Mucosa of gallbladder (tissue), 1 donor: ENCODE measurements at places on chromosomes 6 and 20. TPM values are rescaled to one million over a fixed set of nuclear protein-coding genes. Genes with fewer than 3 reads are reported as not detected.

RRBP1 gene
- 355 TPM for total RNA-seq

EYS gene
- total RNA-seq: not detected

OCSTAMP gene
- not detected for total RNA-seq

RAET1G gene
- 0.52 TPM for total RNA-seq

EGFL8 gene
- total RNA-seq: 13.6 TPM

EYA2 gene
- 2.1 TPM for total RNA-seq

TXLNB gene
- total RNA-seq: 0.75 TPM

ZSCAN26 gene
- total RNA-seq: 17.2 TPM

ACTL10 gene
- total RNA-seq: 4.8 TPM

LAMP5 gene
- total RNA-seq: 0.66 TPM

HMGCLL1 gene
- total RNA-seq: 0.83 TPM

KIFC1 gene
- total RNA-seq: 2.1 TPM

ZNF165 gene
- 1.5 TPM for total RNA-seq

MYLIP gene
- total RNA-seq: 53.2 TPM

FGD2 gene
- 20.5 TPM for total RNA-seq

- no peak for DNase-seq
Observed at GRCh38 chr20:25368976-25369375, 21.7 kb downstream of the ABHD12 start.

- DNase-seq: no peak
Observed at GRCh38 chr6:137729866-137730629, 137.0 kb upstream of the TNFAIP3 start.

DNA sequence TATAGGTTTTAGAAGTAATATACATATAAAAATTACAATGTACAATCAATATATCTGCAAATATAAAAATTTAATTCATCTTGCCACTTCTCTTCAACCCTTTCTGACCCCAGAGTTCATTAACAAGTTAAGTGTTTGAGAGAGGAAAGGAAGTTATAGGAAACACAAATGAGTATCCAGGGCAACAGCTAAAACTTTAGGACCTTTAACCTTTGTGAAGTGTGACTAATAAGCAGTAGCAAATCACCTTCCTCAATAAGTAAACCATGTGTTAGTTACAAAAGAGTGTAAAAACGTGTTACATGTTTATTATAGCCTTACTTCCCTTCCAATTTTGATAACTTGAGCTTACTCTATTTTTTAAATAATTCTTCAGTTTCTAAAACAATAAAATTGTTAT, 73.4 kb upstream of the SIM1 start:
- no peak for DNase-seq

- no peak for DNase-seq
Observed at GRCh38 chr20:41344477-41344876, 3.9 kb downstream of the LPIN3 start.

- no peak for DNase-seq
Observed at GRCh38 chr6:115838763-115839401, 221.8 kb downstream of the FRK start.

- no peak for DNase-seq
Observed at GRCh38 chr20:56934888-56935287, 305.8 kb downstream of the TFAP2C start.

DNA sequence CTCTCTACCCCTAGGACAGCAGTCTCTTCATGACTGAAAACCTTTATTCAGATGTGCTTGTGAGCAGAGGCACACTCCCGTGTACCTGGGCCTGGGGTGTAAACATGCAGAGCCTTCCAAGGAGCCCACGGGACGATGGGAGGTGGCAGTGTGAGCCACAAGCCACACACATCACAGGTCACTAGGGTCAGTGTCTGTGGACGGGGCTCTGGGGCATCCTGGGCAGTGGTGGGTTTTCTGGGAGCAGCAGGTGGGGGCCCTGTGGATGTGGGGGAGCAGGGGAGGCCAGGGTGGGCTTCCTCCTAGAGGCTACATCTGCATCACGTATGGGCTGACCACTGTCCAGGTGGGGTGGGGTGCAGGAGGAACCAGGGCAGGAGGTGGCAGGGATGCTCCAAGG, 16.7 kb upstream of the TTLL2 start:
- no peak for DNase-seq

- DNase-seq: no peak
Observed at GRCh38 chr6:139538366-139538765, 163.9 kb upstream of the CITED2 start.

- DNase-seq: no peak
Observed at GRCh38 chr6:56555438-56555872, 87.2 kb downstream of the DST start.

- DNase-seq: no peak
Observed at GRCh38 chr6:45577836-45578504, 200.2 kb upstream of the SUPT3H start.

DNA sequence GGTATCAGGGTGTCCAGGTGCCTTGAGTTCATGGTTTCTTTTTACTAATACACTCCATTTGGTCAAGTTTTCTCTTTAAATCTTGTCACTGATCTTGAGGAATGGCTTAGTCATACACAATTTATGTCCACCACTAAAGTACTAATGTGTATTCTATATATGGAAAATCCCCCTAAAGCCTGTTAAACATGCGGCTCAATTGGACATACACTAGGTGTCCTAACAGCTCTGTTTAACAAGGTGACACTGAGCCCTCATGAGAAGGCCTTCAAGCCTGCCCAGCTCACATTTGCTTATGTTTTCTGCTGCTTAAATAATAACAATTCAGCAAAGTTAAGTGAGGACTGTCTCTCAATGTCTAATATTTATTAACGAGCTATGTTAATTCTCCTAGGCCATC, 31.5 kb downstream of the PDE7B start:
- DNase-seq: no peak

DNA sequence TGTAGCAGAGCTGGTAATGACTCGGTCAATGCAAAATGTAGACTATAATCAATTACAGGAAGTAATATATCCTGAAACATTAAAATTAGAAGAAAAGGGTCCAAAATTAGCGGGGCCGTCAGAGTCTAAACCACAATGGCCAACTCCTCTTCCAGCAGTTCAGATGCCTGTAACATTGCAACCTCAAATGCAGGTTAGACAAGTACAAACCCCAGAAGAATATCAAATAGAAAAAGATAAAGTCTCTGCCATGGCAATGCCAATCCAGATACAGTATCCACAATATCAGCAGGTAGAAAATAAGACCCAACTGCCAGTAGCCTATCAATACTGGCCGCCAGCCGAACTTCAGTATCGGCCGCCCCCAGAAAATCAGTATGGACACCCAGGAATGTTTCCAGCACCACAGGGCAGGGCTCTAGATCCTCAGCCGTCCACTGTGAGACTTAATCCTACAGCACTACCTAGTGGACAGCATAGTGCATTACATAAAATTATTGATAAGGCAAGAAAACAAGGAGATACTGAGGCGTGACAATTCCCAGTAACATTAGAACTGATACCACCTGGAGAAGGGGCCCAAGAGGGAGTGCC, 158.4 kb downstream of the GPX5 start:
- DNase-seq: peak; percentile 17

DNA sequence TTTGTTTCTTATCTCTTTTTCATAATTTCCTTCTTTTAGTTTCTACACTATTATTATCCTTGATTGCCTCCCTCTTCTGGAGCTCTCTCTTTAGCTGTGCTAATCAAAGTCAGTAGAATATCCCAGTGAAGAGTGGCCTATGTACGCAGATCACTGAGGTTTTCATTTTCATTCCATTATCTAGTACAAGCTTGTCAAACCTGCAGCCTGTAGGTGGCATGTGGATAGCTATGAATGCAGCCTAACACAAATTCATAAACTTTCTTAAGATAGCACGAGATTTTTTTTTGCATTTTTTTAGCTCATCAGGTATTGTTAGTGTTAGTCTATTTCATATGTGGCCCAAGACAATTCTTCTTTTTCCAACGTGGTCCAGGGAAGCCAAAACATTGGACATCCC, 825.7 kb upstream of the MAP3K7 start:
- no peak for DNase-seq

GRCh38 chr6:3737831-3738210, 13.7 kb downstream of the PXDC1 start:
- no peak for DNase-seq

DNA sequence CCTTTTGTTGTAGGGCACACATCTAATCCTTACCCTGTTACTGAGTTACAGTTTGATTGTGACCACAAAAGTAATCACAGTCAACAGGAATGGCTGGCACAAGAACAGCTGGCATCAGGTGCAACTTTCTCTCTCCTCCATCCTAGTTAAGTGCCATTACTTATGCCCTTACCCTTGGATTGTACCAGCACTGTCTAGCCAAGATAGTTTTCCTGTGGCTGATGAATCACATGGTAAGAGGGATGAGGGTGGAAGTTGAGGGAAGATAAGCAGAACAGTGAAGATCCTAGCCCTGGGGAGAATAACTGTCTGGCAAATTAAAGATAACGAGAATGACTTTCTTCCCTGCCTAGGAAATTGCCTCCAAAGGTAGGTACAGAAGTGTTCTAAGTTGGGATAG, 42.0 kb downstream of the RNF217 start:
- DNase-seq: no peak

DNA sequence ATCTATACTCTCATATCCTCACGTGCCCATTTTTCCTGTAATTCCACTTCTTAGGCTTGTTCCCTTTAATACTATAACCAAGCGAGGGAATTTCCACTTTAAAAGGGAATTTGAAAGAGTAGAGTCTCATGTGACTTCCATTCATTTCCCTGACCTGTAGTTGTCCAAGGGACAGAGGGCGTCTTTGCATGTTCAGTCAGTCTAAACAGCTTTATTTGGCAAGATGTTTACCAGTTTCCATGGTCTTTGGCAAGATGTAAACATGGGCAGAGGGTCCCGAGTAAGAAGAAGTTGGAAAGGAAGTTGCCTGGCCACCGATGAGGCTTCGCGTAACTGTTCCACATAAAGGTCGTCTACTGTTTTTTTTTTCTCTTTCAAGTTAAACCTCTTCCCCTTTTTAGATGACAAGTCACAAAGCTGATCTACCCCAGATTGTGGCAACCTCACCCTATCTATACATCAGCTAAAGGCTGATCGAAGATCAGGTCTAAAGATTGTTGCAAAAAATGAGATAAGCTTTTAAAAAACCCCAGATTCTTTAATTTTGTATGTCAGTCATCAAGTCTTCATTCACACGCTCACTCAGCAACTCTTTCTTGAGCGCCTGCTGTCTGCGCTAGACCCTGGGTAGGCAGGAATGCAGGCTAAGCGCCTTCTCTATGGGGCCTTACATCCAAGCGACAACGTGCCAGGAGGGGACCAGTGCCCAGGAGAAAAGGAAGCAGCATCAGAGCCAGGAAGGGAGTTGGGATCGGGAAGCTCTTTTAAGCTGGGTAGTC, 31.7 kb upstream of the CCR6 start:
- DNase-seq: no peak

DNA sequence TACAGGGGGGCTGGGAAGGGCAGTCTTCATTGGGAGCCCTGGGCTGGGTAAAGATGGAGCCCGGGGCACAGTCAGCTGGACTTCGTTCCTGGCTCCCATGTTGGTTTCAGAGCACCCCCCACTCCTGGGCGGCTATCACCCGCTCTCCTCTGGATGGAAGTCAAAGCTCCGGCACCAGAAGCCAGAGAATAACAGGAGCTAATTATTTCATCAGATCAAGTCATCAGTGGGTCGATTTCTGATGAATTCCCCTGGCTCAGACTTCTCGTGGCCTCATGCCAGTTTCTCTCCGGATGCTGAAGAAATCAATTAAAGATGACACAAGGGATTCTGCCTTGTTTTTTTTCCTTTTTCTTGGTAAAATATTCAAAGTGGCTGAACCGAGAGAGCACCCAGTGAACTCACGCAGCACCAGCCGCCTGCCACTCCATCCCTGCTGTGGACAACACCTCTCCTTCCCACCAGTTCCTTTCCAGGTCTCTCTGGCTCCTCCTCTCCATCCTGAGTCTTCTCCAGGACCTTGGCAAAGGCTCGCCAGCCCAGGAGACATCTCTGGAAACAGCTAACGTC, 22.5 kb downstream of the SULF2 start:
- peak; percentile 59 for DNase-seq

DNA sequence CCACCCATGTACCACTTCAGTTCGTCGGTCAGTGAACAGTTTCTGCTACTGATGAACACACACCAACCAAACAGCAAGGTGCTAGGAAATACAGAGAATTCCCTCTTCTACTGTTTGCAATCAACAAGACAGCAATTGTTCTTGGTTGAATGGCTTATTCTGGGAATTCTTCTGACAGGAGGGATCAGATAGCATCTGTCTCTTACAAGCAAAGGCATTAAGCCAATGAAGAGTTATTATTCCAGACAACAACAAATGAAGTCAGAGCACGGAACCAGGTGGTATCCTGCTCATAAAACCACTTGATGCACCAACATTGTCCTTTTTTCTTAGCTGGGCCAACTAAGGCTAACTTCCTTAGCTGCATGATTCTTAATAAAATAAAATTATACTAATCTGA, 37.8 kb downstream of the PTPRK start:
- DNase-seq: no peak

GRCh38 chr6:170067923-170068360, 222.9 kb downstream of the DLL1 start:
- no peak for DNase-seq

DNA sequence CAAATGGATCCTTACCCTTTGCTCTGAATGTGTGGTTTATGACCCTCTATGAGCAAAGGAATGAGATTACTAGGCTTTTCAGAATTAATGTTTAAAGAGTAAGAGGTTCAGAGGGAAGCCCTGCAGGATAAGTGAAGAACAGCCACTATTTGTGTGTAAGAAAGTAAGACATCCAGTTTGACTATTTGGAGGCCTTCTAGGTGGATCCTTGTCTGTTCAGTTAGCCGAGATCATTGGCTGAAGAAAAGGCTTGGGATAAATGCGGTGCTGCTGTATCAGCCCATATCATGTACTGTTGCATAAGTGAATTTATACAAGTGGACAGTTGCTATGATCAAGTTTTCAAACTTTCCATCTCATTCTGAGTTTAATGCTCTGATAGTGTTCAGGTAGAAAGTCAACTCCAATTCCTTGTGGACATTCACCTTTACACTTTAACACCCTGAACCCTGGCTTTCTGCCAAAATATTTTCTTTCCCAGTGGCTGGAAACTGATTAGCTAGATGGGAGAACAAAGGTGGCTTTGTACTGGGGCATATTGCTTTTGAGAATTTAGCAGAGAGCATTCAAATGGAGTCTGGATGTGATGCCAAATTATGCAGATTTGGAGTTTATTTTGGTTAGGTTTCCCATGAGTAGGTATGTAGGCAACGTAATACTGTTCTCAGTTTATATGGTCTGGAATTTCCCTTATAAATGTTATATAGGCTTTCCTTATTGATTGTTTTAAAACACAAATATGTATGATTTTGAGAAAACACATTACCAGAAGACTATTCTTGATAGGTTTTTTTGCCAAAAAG, 15.0 kb downstream of the PARD6B start:
- DNase-seq: peak; percentile 65

- no peak for DNase-seq
Observed at GRCh38 chr20:57671662-57672061, 38.2 kb downstream of the PMEPA1 start.

GRCh38 chr6:78589436-78589835, 277.9 kb upstream of the IRAK1BP1 start:
- no peak for DNase-seq

- DNase-seq: peak; percentile 28
Observed at GRCh38 chr6:53464927-53465460, 79.9 kb downstream of the GCLC start.

GRCh38 chr20:51456511-51457509, 85.7 kb downstream of the NFATC2 start:
- peak; percentile 96 for DNase-seq

- DNase-seq: no peak
Observed at GRCh38 chr6:115735610-115736009, 325.1 kb downstream of the FRK start.

GRCh38 chr6:125273965-125274364, 27.8 kb downstream of the HDDC2 start:
- peak; percentile 89 for DNase-seq
